DMS53 (cell line): ENCODE measurements at places on chromosomes 6 and 20.

- DNase-seq, result no peak
Observed at GRCh38 chr6:150302520-150303176, 66.2 kb upstream of the IYD start.

DNA sequence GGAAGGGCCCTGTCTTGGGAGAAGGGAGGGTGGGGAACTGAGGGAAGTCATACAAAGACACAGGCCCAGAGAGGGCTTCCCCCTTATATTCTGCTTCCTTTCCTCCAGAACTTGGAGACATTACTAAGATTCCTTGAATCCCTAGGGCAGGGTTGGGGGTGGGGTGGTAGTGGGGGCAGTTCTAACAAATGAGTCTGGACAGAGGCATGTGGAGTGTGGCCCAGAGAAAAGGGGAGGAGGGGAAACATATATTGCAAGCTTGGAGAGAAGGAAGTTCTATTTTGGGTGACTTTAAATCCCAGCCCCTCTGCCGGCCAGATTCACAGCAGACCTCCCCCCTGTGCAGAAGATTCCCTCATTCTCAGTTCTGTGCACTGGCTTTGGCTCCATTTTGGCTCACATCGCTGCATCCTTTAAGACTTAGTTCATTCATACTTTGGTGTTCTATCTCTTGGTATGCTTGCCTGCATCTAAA, 43.7 kb downstream of the DAAM2 start:
- no peak for DNase-seq

- peak; percentile 94 for DNase-seq
Observed at GRCh38 chr6:149264629-149265028, 52.9 kb upstream of the TAB2 start.

DNA sequence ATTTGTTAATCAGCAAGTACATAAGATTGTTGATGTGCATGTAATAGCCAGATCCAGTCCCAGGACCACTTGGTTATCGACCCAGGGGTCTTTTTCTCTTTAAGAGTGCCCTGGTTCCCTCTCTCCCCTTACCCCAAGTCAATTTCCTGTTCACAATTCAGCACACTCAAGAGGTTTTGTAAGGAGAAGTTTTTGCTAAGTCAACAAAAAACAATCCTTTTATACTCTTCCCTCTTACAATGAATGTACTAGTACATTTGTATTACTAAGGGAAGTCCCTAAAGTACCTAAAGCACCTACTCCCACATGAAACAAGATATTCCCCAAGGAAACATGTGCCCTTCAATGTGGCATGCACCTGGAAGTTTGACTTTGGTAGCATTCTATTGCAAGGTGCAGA, 1.6 kb upstream of the NT5DC1 start:
- peak; percentile 11 for DNase-seq

- no peak for DNase-seq
Observed at GRCh38 chr6:144559865-144560593, 274.9 kb downstream of the UTRN start.

GRCh38 chr6:10411131-10411970, 3.5 kb downstream of the TFAP2A start:
- DNase-seq, result no peak

DNA sequence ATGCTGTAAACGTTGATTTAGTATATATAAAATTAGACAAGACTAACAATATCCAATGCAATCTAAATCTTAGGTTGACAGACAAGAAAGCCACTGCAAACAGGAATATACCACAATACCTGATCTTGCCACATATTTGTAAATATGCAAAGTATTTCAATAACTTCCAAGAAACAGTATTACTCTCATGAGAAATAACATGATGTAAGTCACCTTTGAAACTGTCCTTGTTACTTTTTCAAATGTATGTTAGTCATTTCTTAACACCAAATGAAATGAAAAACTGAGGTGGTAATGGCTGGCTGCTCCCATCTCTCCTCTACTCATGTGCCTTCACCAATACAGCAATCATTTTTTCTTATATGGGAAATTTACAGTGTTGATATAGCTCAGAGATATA, 118.7 kb downstream of the ATG5 start:
- DNase-seq, result no peak

DNA sequence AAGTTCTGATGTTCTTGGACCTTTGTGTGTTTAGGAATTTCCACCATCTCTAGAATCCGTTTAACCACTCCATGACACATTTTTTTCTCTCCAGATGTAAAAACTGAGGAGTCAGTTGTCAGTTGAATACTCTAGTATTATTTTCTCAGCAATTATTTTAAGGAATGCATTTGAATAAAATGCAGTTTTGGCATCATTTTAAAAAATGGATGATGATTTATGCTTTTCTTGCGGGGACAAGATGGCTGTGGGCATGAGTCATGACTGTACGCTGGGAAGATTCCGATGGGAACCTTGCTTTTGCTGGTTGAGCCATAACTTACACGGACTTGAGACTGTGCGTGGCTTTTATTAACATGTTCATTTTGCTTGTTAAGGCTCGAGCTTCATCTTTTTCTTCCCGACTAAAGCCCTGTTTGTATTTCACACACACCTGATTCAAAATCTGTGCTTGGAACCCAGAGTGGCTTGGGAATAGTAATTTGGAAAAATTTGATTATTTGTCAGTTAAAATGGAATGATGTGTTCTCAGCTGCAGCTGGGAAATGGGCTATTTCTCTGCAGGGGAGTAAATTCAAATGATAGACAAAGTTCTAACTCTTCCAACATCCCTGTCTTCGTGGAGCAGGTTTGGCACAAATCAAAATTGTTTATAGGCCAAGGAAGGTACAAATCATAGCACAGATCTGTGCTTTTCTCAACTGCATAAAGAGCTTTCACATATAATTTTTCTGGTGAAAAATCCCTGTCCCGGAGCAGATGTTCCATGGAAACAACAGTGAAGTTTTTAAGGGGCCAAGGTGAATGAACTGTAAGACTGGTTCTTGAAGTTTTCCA, 470.5 kb upstream of the JAG1 start:
- DNase-seq, result no peak

DNA sequence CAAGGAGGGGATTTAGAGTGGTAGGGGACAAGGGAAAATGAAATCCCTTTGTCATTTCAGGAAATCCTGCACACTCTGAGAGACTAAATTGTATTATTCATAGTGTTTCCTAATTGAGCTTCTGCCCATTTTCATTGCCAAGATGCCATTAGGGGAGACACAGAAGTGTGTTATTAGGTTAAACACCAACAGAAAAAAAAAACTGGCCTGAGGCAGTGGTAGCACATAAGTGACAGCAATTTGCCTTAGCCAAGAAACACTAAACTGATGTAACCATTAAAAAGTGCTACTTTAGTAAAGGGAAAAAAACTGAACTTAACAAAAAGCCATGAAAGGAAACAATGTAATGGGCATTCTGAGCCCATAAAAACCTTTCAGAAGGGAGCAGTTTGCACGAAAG, 270.5 kb upstream of the PLN start:
- DNase-seq, result no peak

DNA sequence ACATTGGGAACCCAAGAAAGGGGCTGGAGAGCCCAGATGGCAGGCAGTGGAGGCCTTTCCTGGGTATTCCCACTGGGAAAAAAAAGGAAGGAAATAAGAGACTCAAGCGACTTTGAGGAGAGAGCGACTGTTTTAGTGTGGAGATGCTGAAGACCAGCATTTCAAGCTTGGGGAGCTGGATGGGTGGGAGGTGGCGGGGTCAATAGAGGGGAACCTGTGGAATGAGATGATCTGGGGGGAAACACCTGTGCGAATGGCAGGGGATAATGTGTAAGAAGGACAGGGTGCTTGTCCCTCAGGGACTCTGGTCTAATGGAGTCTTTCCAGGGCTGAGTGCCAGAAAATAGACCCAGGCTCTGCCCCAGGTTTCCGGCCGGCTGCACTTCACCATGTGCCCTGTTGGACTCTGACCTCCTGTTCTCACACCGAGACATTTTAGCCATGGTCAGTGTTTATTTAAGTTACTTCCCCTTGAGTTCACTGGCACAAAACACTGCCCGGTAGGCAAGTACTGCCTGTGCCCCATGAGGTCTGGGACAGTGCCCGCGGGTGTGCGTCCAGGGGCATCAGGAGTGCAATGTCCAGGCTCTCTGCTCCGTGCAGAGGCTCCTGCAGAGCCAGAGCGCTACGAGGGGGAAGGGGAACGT, 50.4 kb upstream of the NKX2-2 start:
- DNase-seq, result peak; percentile 22

- DNase-seq, result no peak
Observed at GRCh38 chr6:36912030-36912454, 26.3 kb downstream of the C6orf89 start.

GRCh38 chr6:26223650-26224546, 136.7 kb downstream of the HFE start:
- DNase-seq, result peak; percentile 86

DNA sequence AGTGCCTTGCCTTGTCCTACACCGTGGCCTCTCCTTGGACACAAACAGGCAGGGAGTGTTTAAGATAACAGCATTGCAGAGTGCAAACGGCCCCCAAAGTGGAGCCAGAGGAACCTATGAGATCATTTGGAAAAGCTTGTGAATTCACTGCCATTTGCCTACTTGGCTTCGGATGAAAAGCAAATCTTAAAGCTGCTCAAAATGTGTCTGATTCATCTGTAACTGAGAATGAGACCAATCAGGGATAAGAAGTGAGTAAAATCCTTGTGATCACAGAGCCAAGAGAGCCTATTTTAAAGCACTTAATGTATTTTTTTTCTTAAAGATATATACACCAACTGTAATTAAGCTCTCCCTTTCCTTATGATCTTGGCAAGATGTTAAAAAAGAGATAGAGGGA, 65.7 kb upstream of the BACH2 start:
- DNase-seq, result no peak

DNA sequence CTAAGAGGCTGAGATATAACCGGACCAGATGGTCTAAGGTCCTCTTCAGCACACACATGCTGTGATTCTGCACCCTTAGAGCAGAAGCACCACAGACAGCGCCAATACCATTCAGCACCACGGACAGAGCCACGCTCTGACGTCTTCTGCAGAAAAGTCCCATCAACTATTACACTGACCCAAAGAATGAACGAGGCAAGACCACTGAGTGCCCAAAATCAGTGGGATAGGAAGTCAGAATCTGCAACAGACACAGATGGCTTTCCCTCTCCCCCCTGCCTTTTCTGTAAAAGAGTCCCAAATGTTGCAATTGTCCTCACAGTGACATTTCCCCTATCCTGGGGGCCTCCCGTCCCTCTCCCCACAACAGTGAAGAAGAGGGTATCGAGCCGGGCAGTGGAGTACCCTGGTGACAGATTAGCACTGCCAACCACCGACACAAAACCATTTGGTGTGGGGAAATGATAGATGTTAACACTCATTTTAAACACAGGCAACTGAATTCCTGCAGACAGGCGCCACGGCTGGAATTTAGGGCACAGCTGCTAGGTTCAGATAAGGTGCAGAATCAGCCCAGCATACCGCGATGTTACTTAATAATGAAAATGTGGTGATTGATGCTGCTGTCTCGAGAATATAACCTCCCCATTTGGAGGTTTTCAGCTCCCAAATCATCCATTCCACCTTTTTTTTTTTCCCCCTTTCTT, 66.6 kb upstream of the CTNNBL1 start:
- DNase-seq, result peak; percentile 40

DNA sequence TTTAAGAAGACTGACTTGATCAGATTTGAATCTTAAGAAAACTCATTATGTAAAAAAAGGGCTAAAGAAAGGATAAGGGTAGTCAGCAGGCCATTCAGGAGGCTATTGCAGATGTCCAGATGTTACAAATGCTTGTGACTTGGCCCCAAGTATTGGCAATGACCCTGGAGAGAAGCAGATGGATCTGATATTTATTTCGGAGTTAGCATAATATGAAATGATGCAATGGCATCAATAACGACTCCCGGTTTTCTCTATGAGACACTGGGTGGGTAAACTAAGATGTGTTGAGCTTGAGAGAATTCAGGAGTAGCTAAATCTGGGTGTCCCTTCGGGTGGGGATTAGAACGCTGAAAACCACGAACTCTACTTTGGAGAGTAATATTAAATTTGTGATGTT, 149.7 kb downstream of the LAMA2 start:
- no peak for DNase-seq

- DNase-seq, result no peak
Observed at GRCh38 chr6:121896771-121897170, 461.3 kb downstream of the GJA1 start.

- DNase-seq, result peak; percentile 79
Observed at GRCh38 chr6:68559070-68559469, 76.0 kb upstream of the ADGRB3 start.

GRCh38 chr6:51887859-51888258, 199.6 kb downstream of the PKHD1 start:
- DNase-seq, result no peak

- DNase-seq, result no peak
Observed at GRCh38 chr20:46704714-46705377, 4.6 kb upstream of the SLC2A10 start.

DNA sequence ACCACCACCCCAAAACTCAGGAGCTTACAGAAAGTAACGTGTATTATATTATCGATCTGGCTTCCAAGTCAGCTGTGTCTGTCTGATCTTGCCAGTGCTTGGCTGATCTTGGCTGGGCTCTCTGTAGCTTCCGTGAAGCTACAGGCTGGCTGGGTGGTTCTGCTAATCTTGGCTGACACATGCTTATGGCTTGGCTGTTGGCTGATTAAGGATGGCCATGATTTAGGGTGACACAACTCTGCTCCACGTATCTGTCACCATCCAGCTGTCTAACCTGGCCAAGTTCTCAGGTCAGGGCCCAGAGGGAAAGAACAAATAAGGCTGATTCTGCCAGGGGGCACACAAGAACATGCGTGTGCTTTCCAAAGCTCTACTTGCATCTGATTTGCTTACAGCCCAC, 64.7 kb upstream of the PRL start:
- peak; percentile 16 for DNase-seq
